Stimulated activated CD8-positive, alpha-beta memory T cell treated with anti-CD3 and anti-CD28 coated beads, Interleukin-4, amount 100 ng/mL, for 4 hours (primary cell): ENCODE measurements at places on chromosomes 5 and 9.

DNA sequence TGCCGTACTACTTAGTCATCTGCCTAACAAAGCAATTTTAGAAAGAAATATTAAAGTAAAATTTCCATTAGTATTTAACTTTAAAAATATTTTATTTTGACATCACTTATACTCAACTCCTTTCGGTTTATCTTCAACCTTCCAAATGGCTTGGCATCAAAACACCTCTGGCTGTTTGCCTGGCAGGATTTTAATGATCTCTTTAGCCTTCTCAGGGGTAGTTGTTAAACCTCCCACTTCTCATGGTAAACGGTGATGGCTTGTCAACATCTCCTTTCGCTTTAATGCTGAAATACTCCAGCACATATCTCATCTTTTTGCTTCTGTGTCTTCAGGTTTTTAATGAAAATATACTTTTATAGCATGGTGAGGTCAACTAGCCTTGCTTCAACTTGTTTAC lies 747.1 kb downstream of the CETN3 start:
- no peak for DNase-seq

DNA sequence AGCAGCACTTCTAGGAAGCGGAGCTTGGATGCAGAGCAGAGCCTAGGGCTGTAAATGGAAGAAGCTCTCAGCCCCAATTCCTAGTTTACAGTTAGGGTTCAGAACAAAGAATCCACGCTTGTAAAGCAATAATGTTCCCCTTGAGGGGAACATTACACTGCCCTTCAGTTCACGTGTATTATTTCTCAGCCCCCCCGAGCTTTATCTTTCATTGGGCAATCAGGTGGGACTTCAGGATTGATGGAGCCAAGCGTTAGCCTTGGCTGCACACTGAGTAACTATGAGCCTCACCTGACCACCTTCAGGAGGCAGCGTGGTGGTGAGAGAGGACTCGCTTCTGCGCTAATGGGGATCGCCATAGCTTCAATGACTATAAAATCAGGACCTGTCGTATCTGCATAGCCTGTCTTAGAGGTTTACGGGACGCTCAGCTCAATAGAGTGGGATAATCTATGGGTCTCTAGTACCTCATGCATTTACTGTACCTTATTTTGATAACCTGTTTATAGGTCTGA lies 157.0 kb upstream of the RASEF start:
- DNase-seq, result no peak

GRCh38 chr5:174825587-174825986 lies 101.2 kb downstream of the MSX2 start:
- DNase-seq, result no peak

DNA sequence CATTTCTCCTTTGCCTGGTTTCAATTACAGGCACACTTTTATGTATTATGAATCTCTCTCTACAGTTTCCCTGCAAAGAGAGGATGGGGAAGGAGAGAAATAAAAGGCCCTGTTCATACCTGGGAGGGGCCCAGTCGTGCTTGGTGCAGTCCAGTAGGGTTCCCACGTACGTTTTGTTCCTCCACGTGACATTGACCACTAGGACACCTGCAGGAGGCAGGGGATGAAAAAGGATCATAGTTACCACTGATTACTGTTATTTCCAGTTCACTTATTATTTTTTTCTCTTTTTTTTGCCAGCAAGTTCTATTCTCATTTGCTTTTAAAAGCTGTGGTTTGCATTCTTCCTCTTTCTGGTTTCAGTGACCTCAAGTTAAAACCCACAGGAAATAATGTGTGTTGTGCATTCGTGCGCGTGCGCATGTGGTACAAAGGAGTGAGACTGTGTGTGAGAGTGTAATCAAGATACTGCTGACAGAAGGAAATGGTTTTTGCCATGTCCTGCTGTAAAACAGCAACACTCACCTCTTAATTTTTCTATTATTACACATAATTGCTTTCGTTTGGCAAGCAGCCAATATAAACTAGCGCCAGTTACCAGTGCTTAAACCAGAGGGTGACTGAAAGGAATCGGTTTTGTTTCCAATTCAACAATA lies 96.8 kb downstream of the ZNF608 start:
- peak; percentile 47 for DNase-seq

DNA sequence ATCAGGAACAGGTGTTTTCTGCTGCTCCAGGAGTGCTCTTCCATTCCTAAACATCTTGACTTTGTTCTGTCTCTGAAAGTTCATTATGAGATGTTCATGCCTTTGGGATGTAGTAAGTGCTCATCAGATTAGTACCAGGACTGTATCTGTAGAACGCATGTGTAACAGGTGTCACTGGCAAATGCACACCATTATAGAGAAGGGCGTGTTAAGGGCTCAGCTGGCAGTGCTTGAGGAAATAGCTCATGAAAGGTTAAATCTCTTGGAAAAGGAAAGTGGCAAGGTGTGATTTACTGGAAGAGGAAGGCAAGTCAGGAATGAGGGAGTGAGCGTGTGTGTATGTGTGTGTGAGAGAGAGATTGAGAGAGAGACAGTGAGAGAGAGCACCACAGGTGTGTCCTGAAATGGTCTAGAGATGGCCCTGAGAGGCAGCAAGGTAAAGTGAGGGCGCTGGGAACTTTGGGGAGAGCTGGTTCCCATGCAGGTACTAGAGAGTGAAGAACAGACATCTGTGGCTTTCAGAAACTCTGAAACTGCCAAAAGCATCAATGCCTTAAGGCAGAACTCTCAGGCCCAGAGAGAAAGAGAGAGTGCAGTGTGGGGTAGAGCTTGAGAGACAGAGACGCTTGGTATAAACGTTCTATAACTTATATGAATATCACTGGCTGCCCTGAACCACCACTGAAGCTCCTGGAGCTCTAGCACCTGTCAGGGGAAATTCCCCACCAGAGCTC lies 13.7 kb upstream of the CXCL14 start:
- DNase-seq, result no peak

DNA sequence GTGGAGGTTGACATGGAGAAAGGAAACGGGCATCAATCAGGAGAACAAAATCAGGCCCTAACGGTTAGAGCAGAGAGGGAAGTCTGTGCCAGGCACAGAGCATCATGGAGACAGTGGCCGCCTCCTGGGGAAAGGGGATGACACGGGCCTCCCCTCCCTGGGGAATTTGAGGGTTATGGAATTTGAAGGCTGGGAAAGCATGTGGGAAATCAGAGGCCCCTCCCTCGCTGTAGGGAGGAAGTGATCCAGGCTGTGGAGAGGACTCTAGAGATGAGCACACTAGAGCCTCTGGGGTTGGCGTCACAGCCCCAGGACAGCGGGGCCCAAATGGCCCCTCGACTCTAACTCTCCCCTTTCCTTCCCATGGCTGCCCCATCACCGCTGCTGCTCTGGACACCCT lies 36.7 kb downstream of the PROP1 start:
- DNase-seq, result no peak

DNA sequence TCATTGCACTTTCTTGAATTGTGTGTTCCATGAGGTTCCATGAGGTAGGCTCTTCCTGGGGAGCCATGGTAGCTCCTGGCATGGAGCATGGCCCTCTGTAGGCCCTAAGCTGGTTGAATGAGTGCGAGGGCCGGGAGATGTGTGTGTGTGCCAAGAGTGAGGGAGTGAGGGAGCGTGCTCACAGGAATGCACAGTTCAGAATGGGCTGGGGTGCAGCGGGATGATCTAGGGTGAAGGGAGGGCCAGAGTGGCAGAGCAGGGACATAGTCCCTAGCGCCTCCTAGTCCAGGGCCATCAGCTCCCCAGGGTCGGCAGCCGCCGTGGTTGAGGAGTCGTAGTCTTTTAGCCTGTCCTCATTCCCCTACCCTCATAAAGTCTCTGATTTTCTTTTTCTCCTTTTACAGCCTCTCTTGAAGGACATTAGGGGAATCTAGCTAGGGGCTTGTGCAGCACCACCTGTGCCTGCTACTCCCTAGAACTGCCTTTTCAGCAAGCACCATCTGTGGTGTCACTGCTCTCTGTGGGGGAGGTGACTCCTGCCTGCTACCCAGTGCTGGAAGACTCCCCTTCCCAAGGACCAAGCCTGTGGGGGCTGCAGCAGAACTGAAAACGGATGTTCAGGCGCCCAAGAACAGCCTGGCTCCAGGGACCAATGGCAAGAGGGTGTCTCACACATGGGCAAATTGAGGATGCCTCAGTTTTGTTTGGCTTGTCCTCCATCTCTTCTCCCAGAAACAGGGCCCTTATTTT lies 65.3 kb upstream of the PPARGC1B start:
- DNase-seq, result no peak

- no peak for DNase-seq
Observed at GRCh38 chr5:113692891-113693457, 179.5 kb downstream of the YTHDC2 start.

DNA sequence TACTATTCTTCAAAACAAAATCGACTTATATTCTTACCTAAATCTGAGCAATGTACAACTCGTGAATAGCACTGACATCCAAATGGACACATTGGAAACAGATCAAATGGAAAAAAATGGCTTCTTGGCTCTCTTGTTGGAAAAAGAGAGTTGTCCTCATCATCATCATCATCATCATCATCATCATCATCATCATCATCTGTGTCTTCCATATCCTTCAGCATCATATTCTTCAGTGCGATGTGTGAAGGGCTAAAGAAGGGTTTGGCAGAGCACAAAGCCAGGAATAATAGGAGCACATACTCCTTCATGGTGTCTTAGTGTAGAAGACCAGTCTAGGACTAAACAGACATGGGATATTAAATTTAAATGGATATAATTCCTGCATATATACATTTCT lies 7.7 kb downstream of the ASPN start:
- no peak for DNase-seq

DNA sequence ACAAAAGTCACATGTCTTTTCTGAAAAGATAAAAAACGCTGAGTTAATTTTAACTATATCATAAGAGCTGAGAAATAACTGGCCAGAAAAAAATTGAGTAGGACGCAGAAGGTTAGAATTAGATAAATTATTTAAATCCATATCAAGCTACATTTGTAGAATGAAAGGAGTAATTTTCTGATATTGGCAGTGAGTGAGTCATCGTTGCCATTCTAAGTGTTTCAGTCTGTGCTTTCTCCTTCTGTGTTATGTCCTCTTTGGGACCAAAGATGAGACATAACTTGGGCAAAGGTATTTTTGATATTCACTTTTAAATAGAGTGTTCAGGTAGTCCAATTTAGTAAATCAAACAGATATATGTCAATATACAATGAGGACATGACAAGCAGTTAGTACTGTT lies 34.4 kb upstream of the KCNN2 start:
- no peak for DNase-seq

DNA sequence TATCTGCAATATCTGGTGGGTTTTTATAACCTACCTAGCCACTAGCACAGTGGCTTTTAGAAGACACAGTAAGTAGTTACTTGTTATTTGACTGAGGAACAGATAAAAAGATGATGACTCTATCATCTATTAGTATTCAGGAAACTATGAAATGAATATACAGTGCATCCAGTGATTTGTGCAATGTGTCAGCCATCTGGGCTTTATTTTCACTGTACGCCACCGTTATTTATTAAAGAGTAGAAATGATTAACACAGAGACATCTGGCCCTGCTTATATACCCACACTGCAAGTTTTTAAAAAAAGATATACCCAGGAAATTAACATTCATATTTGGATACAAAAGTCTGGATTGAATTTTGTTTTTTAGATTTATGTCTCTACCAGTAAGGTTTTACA lies 408.4 kb downstream of the PDE4D start:
- no peak for DNase-seq

DNA sequence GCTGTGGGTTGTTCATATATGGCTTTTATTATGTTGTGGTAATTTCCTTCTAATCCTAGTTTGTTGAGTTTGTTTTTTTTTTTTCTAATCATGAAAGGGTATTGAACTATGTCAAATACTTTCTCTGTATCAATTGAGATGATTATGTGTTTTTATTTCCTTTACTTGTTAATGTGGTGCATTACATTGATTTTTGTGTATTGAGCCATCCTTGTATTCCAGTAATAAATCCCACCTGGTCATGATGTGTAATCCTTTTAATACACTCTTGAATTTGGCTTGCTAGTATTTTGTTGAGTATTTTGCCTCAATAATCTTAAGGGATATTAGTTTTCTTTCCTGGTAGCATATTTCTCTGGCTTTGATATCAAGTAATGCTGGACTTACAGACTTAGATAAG lies 13.1 kb upstream of the ERCC6L2 start:
- DNase-seq, result no peak

- DNase-seq, result no peak
Observed at GRCh38 chr9:136119061-136119882, 597 bp upstream of the TMEM250 start.

DNA sequence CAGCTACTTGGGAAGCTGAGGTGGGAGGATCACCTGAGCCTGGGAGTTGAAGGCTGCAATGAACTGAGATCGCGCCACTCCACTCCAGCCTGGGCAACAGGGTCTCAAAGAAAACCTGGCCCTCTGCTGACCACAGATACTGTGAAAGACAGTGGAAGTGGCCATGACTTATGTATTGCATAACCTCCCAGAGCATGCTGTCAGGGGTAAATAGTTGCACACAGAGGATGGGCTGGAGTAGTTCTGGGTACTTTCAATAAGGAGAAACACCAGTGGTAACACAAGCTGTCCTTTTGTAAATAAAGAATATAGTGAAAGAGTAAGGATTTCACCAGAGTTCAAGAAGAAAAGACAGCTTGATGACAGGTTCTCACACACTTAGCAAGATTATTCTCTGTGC lies 1.8 kb downstream of the ACER2 start:
- DNase-seq, result no peak

DNA sequence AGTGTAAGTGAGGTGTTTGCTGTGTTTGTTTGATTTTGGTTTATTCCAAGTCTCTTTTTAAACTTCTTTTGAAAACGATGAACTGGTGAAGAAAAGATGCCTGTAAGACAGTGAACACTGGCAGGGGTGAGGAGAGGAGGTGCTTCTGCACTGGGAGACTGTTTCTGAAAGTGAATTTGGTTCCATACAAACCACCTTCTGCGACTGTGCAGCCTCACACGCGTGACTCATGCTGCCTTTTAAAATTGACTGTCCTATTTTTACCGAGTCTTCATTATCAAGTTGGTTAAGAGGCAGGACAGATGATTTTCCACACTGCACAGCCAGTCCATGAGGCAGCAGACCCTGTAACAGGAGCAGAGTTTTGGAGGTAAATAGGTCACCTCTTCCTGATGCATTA lies 340.6 kb downstream of the MTRR start:
- no peak for DNase-seq

GRCh38 chr5:169094586-169095409 lies 206.1 kb downstream of the SLIT3 start:
- no peak for DNase-seq

GRCh38 chr5:58496488-58496887 lies 5.3 kb downstream of the GAPT start:
- no peak for DNase-seq

DNA sequence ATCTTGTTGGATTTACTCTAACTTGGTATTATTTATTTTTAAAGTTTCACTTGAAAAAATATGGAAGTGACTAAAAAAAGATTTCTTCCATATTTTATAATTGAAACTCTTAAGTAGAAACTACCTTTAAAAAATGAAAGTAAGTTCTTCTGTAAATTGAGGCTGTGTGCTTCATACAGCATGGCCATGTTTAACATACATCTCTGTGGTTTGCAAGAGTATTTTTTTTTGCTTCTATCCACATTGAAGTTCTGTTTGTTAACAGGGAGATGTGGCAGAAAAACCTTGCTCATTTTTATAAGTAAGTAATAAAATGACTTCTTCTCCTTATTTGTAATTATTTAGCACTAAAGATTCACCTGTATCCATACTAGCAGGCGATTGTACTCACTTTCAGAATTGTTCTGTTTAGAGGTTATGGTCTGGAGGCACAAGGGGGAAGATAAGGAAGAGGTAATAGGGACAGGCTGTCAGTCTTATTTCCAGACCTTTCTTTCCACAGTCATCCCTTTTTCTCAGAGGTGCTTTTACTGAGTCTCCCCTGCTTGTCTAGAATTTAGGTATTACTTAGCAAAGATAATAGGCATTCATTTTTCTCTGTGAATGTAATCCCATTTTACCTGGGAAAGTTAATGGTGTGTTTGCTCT lies 16.0 kb downstream of the FYB1 start:
- no peak for DNase-seq
